ENCODE measurements at places on chromosomes 11 and 22.

DNA sequence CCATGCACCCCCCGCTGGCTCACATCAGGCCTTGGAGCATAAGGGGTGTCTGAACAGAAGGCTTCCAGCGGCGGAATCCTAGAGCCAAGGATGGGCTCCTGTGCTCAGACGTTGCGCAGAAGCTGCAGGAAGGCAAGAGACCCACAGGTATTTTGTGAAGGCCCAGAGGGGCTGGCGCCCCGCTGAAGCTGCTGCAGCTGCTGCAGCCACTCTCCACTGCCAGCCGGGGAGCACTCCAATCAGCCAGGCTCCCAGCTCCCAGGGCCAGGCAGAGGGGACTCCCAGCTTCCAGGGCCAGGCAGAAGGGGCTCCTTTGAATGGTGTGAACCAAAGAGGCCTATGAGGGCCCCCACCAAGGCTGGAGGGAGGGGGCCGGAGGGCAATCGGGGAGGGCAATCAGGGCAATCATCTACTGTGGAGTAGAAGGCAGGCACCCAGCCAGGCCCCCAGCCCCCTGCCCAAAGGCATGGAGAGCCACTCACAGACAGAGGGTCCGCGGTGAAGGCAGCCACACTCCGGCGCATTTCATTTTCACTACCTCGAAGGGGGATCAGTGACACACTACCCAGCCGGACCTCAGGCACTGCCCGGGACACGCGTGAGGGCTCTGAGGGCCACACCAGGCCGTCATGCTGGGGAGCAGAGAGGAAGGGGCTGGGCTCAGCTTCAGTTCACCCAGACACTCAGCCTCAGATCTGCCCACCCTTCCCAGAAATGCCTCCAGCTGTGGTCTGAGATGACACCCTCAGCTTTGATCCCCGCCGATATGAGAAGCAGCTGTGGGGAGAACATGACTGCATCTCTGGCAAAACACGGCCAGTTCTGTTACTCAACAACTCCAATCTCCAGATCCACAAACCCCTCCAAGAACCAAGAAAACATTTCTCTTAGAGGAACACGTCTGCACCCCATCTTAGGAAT lies 11.6 kb upstream of the PDE2A start:
- peak; percentile 63 for DNase-seq

DNA sequence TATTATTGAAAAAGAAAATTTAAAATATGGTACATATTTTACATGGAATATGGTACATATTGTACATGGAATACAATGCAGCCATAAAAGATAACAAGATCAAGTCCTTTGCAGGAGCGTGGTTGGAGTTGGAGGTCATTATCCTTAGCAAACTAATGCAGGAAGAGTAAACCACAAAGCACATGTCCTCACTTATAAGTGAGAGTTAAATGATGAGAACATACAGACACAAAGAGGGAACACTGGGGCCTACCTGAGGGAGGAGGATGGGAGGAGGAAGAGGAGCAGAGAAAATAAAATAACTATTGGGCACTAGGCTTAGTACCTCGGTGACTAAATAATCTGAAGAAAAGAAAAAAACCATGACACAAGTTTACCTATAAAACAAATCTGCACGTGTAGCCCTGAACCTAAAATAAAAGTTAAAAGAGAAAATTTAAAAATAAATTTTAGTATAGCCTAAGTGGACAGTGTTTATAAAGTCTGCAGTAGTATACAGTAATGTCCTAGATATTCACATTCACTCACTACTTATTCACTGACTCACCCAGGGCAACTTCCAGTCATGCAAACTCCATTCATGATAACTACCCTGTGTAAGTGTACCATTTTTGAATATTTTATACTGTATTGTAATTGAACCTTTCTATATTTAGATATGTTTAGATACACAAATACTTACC lies 204.4 kb downstream of the FAM76B start:
- no peak for DNase-seq

GRCh38 chr11:107929611-107930200 lies 1.5 kb downstream of the RAB39A start:
- no peak for DNase-seq

GRCh38 chr11:99019696-99020095 lies 1.1 kb upstream of the CNTN5 start:
- no peak for DNase-seq

- no peak for DNase-seq
Measured at GRCh38 chr22:44409211-44409973, 88.6 kb downstream of the RTL6 start.

DNA sequence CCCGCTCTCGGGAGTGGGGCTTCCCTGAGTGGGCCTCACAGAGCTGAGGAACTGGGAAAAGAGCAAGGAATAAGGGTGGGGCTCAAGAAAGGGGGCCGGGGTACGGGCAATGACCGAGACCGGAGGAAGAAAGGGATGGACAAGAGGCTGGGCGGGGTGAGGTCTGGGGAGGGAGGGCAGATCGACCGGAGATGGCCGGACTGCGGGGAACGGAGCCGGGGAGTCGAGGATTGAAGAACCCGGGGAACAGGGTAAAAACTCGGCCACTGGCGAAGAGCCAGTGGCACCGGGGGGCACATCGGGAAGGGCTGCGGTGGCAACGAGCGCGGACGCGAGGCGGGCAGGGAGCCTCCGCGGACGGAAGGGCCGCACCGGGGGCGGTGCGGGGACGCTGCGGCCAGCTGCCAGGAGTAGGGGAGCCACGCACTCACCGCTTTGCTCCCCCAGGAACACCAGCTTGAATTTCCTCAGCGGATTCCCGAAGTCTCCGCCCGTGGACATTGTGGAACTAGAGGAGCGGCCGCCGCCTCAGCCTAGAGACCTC lies 667 bp downstream of the RAB6A start:
- DNase-seq = no peak

GRCh38 chr11:119024430-119025098 lies 6.0 kb downstream of the TRAPPC4 start:
- DNase-seq = no peak
